ENCODE measurements at places on chromosomes 1 and 21.

DNA sequence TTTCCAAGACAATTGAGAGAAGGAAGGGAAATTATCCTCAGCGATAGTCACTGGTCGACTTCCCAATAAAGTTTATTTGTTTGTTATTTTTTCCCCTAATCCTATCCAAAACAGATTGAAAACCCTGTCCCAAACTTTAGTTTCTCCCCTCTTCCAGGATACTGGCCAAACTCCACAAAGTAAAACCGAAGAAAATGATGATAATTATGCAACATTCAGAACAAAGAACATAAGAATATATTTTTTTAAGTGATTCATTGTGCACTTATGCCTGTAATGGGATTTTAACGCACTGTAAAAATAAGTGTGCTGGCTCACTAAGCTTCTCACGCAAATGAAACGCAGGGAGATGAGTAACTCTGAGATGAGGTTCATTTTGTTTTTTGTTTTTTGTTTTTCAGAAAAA, 6.0 kb downstream of the GLIS1 start:
- no peak for DNase-seq

GRCh38 chr1:71242239-71242638, 161.4 kb upstream of the ZRANB2 start:
- DNase-seq, result no peak

DNA sequence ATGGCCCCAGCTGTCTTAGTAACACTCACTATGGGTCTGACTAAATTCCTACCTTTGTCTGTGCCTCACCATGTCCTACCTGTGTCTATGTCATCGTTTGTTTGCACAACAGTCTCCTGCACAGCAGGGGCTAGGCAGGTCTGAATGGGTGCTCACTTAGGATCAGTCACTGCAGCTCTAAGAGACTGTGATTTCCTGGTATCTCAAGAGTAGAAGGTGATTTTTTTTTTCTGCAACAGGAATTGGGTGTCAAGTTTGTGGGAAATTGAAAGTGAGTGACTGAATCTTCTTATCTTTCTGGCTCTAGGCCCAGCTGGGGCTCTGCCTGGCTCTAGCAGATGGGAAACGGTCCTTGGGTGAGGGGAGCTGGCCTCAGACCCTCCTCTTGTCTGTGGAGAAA, 46.4 kb upstream of the TRABD2B start:
- DNase-seq, result peak; percentile 49

GRCh38 chr1:173410794-173411236, 66.3 kb upstream of the PRDX6 start:
- no peak for DNase-seq

DNA sequence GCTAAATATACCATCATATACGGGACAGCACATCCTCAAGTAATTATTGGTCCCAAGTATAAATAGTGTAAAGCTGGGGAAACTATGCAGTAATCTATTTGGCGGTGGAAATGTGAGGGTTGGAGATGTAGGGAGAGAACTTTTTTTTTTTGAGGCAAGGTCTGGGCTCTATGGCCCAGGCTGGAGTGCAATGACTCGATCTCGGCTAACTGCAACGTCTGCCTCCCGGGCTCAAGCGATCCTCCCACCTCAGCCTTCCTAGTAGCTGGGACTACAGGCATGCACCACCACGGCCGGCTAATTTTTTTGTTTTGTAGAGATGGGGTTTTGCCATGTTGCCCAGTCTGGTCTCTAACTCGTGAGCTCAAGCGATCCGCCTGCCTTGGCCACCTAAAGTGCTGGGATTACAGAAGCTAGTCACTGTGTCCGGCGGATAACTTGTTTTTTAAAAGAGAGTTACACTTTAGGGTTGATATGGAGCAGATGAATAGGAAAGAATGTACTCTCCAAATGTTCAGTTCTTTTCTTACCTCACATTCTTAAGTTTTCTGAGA, 1.9 kb downstream of the IFT25 start:
- no peak for DNase-seq

All from NCI-H146 (cell line).